Astrocyte of the spinal cord (primary cell): ENCODE measurements at places on chromosomes 16 and 17.

GRCh38 chr16:31489616-31490584, 7.0 kb downstream of the SLC5A2 start:
- DNase-seq = no peak

GRCh38 chr16:72172105-72173034, at the start of gene PMFBP1:
PMFBP1 (minus strand) TSS chr16:72172155; CDS start chr16:72171208, 947 bp downstream.
- peak; percentile 88 for DNase-seq

DNA sequence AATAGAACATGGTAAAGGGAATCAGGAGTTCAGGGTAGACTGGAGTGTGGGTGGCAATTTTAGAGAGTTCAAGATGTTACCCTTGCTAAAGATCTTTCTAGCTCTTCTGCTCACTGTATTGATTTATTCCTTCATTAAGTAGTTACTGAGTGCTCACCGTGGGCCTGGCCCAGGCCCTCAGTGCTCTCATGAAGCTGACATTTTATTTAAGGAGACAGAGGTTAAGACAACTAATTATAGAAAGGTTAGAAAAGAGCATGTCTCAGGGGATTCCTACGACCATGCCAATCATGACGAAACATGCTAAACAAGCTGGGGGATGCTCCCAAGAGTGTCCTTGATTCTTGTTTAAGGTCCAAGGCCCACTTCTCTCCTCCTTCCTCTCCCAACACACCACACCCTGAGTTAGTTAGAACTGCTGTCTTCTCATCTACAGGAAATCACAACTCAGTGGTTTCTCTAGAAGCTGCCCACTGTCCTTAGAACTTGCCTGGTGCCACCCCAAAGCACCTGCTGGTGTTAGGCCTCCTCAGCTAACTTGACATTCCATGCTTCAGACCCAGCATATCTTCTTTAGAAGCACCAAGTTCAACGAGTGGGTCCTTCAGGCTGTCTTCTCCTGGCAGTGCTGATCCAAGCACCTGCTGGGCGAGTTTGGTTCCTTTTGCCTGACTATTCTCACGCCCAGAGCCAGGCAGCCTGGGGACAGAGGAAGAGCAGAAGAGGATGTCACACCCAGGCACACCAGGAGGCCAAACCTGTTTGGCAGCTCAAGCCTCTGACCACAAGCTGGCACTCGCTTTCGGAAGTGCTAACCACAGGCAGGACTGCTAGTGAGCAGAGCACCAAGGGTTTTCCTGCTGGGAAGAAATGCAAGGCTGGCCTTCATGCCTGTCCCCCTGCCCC, 79.0 kb downstream of the GAS7 start:
- DNase-seq = no peak

DNA sequence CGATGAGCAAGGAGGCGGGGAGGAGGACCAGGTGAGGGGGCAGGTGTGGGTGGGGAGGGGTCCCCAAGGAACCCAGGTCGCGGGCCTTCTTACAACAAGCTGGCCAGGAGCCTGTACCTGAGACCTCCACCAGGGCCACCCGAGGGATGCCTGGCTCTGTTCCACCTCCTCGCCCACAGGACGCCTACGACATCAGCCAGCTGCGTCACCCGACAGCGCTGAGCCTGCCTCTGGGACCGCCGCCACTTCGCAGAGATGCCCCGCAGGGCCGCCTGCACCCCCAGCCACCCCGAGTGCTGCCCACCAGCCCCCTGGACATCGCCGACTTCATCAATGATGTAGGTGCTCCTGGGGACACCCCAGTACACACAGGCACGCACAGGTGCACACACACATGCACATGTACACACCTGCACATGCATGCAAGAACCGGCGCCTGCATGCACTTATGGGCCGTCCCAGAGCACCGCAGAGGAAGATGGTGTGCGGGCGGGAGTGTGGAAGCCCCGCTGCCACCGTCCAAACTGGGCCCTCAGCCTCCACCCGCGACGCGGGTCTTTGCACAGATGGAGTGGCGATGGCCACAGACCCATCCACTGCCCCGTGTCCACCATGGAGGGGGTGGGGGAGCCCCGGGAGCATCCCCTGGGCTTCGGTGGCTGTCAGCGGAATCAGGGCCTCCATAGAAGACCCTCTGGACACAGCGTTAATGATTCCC, 6.6 kb downstream of the SLC22A31 start:
- DNase-seq = no peak

- no peak for DNase-seq
Measured at GRCh38 chr16:68728523-68728922, 8.6 kb upstream of the CDH1 start.

GRCh38 chr16:22924492-22924891, 110.5 kb downstream of the HS3ST2 start:
- no peak for DNase-seq

GRCh38 chr16:27256861-27257260, 11.7 kb downstream of the NSMCE1 start:
- DNase-seq = no peak

DNA sequence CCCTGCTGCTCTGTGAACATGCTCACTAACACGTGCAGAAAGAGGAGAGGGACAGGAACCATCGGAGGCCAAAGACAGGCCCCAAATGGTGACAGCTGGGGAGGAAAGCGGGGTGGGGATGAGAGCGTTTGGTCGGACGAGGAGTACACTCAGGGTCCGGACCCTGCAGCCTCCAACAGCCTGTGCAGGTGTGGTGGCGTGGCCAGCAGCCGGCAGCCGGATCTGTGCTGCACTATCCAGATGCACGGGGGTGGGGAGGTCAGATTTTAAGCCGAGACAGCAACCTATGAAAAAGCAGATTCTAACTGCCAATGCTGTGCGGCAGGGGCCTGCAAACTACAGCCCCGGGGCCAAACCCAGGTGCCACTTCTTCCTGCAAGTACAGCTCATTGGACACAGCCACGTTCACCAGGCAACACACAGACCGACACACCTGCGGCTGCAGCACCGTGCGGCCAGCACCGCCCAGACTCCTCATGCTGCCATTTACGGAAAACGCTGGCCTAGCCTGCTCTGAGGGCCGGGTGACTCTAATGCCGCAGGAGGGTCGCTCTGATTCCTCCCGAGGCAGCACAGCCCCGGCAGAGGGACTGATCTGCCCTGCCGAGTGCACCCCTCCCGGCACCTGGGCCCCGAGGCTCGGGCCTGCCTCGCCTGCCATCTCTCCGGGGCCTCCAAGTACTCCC, 21.2 kb downstream of the SLC16A3 start:
- no peak for DNase-seq

- DNase-seq = no peak
Measured at GRCh38 chr17:13735861-13736260, 134.1 kb upstream of the HS3ST3A1 start.

GRCh38 chr17:4208238-4208637, 55.5 kb downstream of the ANKFY1 start:
- no peak for DNase-seq

- DNase-seq = no peak
Measured at GRCh38 chr16:88771294-88771772, 13.7 kb downstream of the PIEZO1 start.

DNA sequence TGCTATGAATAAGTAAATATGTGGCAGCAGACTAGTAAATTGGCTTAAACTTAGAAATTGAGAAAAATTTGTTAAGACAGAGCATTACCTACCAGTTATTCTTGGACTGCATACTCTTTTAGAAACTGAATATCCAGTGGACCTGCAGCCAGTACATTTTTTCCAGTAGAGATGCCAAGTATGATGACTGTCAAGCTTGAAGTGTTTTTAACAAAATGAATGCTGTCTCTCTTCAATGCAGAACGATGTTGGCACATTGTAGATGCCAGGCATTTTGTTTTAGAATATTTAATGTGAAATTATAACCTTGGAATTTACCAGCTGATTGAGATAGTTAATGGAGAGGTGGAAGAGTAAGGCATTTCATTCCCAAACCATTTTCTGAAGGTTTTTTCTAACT, 52.5 kb downstream of the NFAT5 start:
- peak; percentile 12 for DNase-seq
